ENCODE measurements at places on chromosomes 6 and 20.

DNA sequence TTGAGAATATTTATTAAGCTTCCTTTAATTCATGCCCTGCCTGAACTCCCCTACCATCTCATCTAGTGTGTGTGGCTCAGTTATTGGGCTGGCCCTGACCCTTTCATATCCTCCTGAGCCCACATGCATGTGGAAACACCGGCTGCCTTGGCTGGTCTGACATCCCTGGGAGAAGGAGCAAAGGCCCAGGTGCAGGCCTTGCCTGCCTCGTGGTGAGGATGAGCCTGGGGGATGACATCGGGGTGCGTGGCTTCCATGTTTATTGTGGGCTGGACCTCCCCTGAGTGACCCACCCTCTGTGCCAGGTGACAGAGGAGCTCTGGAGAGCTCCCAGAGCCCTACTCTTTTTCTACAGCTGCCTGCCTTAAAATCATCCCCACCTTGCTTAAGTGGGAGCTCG, 69.1 kb downstream of the FOXA2 start:
- DNase-seq, result no peak

GRCh38 chr6:163752446-163752845, 337.9 kb downstream of the QKI start:
- DNase-seq, result no peak

- no peak for DNase-seq
Observed at GRCh38 chr6:26561533-26562466, 23.6 kb downstream of the HMGN4 start.

DNA sequence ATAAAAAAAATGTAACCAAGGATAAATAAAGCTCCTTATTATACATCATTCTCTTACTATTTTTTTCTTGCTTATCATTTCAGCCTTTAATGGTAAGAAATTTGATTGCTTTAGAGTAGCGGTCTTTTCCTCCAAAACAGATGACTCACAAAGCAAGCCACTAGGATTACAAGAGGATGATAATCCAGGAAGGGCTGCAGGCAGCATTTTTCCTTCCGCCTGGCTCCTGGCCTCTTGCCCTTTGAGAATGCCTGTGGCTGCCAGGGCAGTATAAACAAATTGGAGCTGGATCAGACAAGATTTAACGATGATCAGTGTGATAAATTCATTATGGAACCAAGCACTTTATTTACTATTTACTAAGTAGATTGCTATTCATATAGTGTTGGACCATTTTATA, 9.7 kb upstream of the FBXL4 start:
- DNase-seq, result no peak

GRCh38 chr6:157993076-157993475, 11.4 kb downstream of the SYNJ2 start:
- DNase-seq, result no peak

DNA sequence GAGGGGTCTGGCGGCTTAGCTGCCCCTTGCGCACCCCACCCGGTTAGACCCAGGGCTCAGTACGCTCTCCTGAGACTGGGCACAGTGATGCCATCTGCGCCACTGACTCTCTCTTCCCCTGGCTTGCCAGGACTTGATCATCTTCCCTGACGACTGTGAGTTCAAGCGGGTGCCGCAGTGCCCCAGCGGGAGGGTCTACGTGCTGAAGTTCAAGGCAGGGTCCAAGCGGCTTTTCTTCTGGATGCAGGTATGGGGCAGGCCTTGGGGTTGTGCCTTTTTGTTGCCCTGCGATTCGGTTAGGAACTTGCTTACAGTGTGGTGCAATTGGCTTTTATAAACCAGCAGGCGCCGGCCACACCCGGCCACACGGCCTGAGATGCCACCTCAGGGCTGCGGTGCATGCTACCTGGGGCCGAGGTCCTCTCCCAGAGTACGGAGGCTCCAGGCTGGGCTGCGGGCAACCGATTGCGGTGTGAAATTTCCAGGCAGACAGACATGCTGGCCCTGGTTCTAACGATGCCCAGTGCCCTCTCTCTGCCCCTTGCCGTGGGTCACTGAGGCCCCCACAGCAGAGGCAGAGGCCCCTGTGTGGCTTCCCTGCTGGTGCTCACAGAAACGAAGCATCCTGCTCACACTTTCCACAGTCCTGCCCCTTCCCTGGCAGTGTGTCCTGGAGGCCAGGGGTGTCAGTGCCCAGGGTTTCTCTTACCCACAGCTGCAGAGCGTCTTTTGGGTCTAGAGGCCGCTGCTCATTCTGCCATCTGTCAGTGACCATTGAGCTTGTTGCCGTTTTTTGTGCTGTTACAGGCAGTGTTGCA, 1.7 kb downstream of the ADRM1 start:
- no peak for DNase-seq

GRCh38 chr6:41975276-41975675, 33.7 kb upstream of the CCND3 start:
- DNase-seq, result no peak

DNA sequence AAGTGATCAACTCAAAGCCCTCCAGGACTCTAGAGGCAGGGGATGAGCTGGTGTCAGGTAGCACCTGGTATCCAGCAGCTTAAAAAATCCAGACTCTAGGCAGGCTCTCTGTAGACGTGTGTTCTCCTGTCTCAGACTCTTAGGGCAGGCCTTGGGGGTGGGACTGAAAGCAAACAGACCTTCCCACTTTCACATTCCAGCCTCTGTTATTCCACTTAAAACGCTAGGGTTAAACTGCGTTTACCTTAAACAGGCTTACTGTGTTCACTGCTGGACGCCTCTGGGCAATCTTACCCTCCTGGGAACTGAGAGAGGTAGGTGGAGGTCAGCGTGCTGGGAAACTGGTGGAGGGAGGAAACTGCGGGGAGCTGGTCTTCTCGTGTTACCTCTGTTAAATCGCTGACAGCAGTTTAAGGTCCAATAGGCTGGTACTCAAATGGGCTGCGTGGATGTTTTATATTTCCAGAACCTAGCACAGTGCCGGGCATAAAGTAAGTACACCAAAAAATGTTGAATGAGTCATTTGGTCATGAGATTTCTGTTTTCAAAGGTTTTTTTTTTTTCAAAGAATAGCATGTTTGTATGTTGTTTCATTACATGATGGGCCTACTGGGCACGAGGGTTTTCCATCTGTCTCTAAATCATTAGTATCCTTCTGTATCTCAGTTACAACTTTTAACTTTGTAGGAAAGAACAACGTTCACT, at the start of gene GCNT2:
Gene GCNT2 (plus strand): TSS at position 248 of the 705 bp plus-strand sequence. CDS start 7,561 bp downstream, outside the sequence.
- no peak for DNase-seq

DNA sequence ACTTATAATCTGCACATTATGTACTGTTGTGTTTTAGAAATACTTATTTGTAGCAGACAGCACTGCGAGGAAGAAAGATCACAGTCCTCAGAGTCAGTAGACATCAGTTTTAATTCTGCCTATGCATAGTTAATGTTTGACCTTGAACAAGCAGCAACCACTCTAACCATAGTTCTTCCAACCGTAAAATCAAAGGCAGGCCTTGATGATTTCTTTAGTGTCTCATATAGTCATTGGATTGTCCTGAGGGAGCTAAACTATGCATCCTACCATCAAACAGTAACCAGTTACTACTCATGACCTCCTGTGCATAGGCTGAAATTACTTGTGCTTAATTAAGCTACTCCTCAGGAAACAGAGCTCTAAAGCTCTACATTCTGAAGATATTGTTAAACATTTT, 294.8 kb upstream of the STXBP5 start:
- DNase-seq, result no peak

DNA sequence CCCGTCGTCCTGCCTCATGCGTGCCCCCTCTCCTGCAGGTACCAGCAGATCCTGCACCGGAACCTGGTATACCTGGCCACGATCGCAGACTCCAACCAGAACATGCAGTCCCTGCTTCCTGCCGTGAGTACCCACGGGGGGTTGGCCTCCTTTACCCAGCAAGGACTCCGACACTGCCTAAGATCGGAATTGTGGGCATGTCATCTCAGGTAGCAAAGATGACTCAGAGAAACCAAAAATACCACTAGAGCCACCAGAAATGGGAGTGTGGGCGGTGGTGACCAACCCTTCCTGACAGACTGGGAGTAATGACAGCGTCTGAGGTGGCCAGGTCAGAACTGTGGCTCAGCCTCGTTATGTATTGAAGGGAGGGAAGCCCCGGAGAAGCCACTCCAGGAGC, 16.3 kb downstream of the SS18L1 start:
- DNase-seq, result no peak

- no peak for DNase-seq
Observed at GRCh38 chr6:46452312-46452917, 38.8 kb downstream of the RCAN2 start.

- no peak for DNase-seq
Observed at GRCh38 chr6:1667012-1667804, 57.5 kb downstream of the FOXC1 start.

DNA sequence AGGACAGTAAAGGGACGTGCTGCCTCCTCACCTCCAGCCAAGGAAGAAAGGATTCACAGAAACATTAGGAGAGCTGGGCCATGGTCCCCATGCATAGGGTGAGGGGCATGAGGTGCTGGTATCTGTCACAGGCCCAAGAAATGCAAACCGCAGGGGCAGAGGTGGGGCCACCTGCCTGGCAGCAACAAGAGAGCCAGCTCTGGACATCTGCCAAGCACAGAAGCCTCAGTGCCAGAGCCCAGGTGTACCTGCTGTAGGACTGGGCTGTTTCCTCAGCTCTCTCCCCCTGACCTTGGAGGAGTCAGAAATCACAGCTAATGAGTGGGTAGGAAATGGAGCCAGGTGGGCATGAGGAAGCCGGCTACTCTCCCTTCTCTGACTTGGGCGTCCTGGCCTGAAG, 45.3 kb downstream of the SLC2A12 start:
- DNase-seq, result no peak

GRCh38 chr6:19342616-19343015, 494.6 kb upstream of the ID4 start:
- no peak for DNase-seq

DNA sequence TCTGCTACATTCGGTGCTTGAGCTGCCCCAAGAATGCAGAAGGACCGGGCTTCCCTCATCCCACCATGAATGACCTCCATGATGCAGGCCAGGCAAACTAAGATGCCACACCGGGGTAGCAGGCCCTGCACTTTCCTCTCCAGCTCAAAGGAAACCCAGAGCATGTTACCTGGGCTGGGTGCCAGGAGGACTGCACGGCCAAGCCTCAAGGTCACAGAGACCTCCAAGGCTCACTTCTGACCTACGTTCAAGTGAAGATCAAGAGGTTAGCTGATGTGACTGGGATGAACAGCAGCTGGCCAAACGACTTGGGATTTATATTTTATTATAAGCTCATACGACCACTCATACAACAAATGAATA, 501.8 kb downstream of the CD83 start:
- DNase-seq, result no peak

DNA sequence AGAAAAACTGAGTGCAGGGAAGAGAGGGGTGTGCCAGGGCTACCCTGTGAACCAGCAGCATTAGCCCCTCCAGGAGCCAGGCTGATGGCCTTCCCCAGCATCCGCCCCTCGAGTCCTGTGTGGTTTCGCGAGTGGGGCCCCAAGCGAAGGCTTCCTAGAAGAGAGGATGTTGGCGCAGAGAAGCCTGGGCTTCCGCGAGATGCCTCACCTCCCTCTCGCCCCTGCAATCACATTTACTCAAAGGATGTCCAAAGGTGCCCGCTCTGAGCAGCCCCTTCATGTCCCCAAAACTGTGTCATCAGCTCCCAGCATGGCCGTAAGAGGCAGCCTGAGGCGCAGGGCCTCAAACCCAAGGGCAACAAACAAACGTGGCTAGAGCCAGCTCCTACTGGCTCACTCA, 111.7 kb downstream of the PREX1 start:
- DNase-seq, result no peak

DNA sequence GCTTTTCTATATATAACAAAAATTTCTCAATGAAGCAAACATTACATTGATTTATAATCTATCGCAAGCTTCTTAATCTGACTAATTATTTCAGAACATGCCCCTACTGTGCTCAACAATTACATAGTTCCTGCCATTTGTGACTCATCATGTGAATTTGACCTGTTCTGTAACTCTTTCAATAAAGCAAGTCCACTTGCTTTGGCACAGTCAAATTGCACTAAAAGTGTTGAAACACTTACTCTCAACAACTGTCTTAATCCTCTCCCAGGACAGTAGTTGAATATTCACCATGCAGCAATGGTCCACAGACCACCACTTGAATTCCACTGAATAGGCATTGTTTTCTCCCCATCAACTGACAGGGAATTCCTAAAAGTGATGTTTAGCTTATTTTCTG, 67.7 kb upstream of the SPTLC3 start:
- DNase-seq, result no peak

DNA sequence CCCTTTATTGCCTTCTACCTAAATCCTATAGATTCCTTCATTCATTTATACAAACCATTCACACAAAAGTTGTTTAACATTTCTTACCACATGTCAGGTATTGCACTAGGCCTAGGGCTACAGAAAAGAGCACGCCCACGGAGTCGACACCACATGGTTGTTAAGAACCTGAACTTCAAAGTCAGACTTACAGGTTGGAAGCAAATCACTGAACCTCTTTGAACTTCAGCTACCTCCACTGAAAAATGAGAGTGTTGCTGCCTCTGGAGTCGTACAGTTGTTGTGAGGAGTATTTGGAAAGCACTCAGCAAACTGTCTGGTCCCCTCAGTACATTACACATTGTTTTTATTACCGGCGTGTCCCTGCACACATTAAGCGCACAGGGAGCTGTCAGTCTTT, 3.3 kb upstream of the SLPI start:
- DNase-seq, result no peak

- no peak for DNase-seq
Observed at GRCh38 chr6:79928478-79928998, 18.8 kb downstream of the ELOVL4 start.

- no peak for DNase-seq
Observed at GRCh38 chr20:51354769-51355319, 187.7 kb downstream of the NFATC2 start.
